ENCODE measurements at places on chromosomes 4 and X. TPM values are rescaled to one million over a fixed set of nuclear protein-coding genes. Genes with fewer than 3 reads are reported as not detected.

The BGN gene
- total RNA-seq = 479 TPM

The S100P gene
- not detected for total RNA-seq

The SLC10A6 gene
- not detected for total RNA-seq

The XKRX gene
- 0.88 TPM for total RNA-seq

The MAGEA4 gene
- not detected for total RNA-seq

The CLGN gene
- total RNA-seq = 1.00 TPM

The GLRA2 gene
- total RNA-seq = not detected

The GSX2 gene
- not detected for total RNA-seq

The ANK2 gene
- not detected for total RNA-seq

The STK32B gene
- total RNA-seq = 7.8 TPM

The RBPJ gene
- 46.4 TPM for total RNA-seq

The DDIT4L gene
- 1.4 TPM for total RNA-seq

The LANCL3 gene
- total RNA-seq = 0.83 TPM

The FAM47A gene
- total RNA-seq = not detected

The CXCL5 gene
- 0.33 TPM for total RNA-seq

The RIBC1 gene
- 0.42 TPM for total RNA-seq

The PCSK1N gene
- total RNA-seq = not detected

The SFRP2 gene
- total RNA-seq = not detected

The SMR3B gene
- total RNA-seq = not detected

The HPSE gene
- 7.0 TPM for total RNA-seq

The EDA gene
- 0.44 TPM for total RNA-seq

The RPS6KA6 gene
- 0.69 TPM for total RNA-seq

The DGAT2L6 gene
- total RNA-seq = not detected

The HSPA4L gene
- total RNA-seq = 12.4 TPM

The NUDT11 gene
- 3.9 TPM for total RNA-seq

The LGI2 gene
- not detected for total RNA-seq

The PPEF2 gene
- total RNA-seq = not detected
